Bronchial epithelial cell (primary cell): ENCODE measurements at places on chromosomes 6 and 20.

DNA sequence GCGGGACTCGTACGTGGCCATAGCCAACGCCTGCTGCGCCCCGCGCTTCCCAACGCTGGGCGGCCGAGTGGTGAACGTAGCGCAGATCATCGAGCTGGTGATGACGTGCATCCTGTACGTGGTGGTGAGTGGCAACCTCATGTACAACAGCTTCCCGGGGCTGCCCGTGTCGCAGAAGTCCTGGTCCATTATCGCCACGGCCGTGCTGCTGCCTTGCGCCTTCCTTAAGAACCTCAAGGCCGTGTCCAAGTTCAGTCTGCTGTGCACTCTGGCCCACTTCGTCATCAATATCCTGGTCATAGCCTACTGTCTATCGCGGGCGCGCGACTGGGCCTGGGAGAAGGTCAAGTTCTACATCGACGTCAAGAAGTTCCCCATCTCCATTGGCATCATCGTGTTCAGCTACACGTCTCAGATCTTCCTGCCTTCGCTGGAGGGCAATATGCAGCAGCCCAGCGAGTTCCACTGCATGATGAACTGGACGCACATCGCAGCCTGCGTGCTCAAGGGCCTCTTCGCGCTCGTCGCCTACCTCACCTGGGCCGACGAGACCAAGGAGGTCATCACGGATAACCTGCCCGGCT is 3.4 kb downstream of the SLC32A1 start:
- no peak for DNase-seq

DNA sequence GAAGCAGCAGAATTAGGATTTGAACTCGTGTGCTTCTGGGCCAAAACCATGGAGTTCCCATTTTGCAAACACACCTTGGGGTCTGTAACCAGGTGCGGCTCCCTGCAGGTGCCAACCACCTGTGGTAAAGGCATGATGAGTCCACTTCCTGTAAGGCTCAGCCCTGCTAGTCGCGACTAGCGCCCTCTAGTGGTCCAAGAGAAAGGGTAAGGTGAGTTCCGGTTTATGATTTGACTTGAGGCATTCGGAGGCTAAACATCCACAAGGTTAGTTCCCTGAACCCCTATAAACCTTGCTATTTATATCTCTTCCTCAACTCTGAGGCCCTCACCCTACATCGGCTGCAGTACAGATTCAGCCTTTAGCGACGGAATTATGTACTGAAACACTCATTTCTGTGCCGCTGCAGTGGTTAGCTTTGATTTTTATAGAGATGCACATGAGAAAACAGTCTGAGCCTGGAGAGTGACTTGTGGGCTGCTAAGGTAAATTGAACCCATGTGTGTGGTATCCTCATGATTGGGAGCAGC is 173.4 kb downstream of the PLCB1 start:
- DNase-seq: peak; percentile 67

- peak; percentile 12 for DNase-seq
These were observed 81.8 kb downstream of the ISM1 start for GRCh38 chr20:13302647-13303450.

DNA sequence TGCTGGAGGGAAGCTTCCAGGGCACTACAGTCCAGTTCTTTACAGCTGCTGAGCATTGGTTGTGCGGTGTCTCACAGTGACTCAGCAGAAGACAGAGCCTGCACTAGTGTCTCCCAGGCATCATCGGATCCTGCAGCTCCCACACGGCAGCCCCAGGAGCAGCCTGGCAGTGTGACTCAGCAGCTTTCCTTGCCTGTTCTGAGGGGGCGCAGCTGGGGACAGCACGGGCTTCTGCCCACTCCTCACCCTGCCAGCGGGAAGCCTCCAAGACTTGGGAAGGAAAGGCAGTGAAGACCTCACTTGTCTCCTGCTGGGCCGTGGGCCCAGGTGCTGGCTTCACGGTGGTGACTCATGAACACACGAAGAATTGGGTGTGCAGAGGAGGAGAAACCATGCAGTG is 165.4 kb downstream of the SYNDIG1 start:
- peak; percentile 62 for DNase-seq
